ENCODE measurements at places on chromosomes 7 and 10.

DNA sequence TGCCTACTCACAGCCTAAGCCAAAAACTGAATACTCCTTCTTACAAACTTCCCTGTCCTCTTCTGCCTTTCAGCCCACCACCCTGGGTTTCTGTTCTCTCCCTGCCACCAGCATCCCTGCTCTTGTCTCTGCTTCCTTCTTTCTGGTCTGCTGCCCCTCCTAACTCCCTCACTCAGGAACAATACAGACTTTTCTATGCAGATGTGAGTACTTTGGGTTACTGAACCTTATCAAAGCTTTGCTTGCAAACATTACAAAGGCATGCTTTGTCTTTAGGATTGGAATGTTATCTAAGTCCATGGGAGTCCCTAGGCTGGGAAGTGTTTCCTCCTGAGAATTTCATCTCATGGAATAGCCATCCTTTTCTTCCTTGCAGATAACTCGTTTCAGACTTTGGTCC lies 28.9 kb downstream of the CNNM1 start:
- no peak for DNase-seq

- no peak for DNase-seq
These were observed 452 bp upstream of the RPP30 start for GRCh38 chr10:90871279-90871765.

DNA sequence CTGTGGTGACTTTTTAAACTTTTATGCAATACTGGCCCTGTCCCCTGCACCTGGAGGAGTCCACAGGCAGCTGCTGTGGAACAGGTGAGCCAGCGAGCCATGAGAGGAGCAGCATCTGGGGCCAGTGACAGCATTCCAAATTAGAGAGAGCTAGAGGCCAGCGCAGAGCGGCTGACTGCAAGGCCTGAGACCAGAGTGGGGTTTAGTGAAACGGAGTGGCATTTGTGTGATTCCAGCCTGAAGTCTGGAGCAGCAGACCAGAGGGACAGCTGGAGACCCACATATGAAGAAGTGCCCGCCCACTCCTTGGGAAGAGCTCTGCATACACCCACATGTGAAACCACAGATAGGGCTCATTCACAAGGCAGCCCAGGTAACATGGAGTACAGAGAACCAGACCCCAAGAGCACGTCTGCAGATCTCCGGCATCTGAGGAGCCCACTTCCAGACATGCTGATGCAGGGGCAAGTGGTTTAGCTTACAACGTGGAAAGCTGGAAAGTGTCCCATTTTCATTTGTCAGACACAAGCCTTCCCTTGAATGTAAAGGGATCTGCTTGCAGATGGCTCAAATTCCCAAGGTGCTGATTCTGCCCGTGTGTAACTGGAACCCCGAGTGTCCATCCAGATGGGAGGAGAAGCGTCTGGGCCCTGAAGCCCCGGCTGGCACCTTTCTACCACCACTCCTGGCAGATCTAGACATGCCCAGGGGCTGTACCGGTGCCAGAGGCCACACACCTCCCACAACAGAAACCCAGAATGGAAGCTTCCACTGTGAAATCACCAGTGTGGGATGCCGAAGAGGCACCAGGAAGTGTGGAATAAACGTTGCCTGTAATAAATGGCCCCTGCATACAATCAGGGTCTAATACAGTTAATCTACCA lies 256.0 kb upstream of the TCERG1L start:
- no peak for DNase-seq

- DNase-seq: no peak
These were observed 65.5 kb downstream of the CYP26A1 start for GRCh38 chr10:93139059-93139655.

DNA sequence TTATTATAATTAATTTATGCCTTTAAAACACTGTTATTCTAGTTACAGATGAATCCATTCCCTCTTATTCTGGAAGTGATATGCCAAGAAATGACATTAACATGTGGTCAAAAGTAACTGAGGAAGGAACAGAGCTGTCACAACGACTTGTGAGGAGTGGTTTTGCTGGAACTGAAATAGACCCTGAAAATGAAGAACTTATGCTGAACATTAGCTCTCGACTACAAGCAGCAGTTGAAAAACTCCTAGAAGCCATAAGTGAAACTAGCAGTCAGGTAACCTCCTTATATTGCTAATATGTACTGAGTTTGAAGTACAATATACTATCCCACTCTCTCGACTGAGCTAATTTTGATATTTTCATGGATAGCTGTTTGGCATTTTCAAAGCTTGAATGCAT lies 81.6 kb downstream of the CYP51A1 start:
- DNase-seq: no peak

- no peak for DNase-seq
These were observed 147.3 kb upstream of the PDE1C start for GRCh38 chr7:32217341-32218153.

DNA sequence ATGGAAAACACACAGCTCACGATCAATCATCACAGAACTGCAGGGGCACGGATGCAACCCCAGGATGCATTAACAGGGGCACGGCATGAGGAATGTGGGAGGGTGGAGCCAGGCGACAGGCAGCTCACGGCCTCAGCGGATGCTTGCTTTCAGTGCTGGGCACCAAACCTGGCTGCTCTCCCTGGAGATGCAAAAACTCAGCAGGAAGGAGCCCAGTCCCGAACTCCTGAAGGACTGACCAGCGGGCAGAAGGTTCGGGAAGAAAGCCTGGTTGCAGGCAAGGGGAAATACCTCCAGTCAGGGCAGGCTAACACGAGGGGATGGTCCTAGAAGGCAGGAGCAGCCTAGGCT lies 66.8 kb downstream of the CHST15 start:
- DNase-seq: no peak

- no peak for DNase-seq
These were observed 27.7 kb upstream of the INSIG1 start for GRCh38 chr7:155269766-155270585.

DNA sequence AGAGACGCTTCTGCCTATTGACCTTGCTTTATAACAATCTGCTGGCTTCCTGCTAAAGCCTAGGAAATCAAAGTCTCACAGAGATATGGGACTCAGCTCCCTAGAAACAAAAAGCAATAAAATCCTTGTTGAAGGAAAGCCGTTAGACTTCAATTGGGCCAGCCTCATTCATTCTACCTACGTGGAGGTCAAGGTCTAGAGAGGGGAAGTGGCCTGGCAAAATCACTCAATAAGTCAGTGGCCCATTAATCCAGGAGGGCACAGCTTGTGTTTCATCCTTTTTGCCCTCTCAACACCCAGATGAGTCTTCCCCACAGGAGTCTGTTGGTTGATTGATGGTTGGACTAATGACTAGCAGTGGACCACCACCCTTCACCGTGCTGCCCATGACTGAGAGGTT lies 40.5 kb upstream of the ACSL5 start:
- DNase-seq: no peak

DNA sequence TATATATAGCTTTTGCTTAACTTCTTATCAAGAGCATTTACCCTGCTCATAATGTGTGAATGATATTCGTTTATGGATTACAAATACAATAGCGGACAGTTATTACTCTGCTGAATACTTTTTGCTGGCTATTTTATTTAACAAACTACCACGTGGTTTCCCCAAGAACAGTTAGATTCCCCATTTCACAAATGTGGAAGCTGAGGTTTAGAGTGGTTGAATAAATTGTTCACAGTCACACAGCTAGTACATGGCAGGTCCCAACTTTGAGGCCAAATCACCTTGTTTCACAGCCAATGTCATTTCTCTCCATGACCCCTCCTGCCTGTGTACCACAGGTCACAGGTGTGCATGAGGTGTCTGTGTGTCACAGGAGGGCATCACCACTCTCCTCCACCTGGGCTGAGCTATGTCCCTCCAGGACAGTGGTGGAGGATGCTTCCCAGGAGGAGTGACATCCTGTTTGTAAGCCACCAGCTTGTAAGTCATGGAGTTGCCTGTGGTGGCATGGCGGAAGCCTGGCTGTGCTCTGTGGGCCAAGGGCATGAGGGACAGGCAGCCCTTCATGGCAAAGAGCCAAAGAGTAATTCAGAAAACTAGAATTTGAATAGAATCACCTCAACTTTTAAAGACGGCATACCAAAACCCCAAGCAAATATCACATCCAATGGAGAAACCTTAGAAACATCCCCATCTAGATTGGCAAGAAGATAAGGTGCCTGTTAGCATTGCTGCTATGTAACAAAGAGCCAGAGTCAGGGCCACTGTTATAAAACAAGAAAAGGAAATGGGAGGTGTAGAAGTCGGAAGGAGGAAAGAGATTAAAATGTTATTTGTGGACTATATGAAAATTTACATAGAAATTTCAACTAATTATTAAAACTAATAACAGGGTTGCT lies 51.9 kb downstream of the AOC1 start:
- DNase-seq: no peak

- no peak for DNase-seq
These were observed 496.9 kb upstream of the MBL2 start for GRCh38 chr10:53269482-53269881.

GRCh38 chr7:106450716-106451115 lies 165.9 kb upstream of the NAMPT start:
- no peak for DNase-seq

GRCh38 chr10:121420006-121420405 lies 178.2 kb downstream of the FGFR2 start:
- no peak for DNase-seq

DNA sequence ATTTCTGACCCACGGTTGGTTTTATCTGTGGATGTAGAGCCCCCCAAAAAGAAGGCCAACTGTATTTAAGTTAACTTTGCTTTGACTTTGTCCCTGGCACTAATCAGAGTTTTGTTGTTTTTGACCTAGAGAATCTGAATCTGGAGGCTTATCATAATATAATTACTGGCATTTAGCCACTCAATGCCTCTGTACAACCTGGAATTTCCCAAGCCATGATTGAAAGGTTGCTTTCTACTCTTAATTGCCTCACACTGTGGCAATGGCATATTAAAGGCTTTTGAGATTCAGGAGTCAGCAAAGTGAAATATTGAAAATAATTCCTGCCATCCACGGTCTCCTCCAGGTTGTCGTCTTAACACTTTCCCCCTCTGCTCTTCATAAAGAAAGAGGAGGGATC lies 205.2 kb upstream of the GHITM start:
- DNase-seq: no peak

- no peak for DNase-seq
These were observed 63.3 kb upstream of the GHITM start for GRCh38 chr10:84076047-84076388.

GRCh38 chr10:35216303-35216905 lies 89.8 kb downstream of the CREM start:
- no peak for DNase-seq

- DNase-seq: no peak
These were observed 12.2 kb downstream of the VSIR start for GRCh38 chr10:71761105-71761511.

DNA sequence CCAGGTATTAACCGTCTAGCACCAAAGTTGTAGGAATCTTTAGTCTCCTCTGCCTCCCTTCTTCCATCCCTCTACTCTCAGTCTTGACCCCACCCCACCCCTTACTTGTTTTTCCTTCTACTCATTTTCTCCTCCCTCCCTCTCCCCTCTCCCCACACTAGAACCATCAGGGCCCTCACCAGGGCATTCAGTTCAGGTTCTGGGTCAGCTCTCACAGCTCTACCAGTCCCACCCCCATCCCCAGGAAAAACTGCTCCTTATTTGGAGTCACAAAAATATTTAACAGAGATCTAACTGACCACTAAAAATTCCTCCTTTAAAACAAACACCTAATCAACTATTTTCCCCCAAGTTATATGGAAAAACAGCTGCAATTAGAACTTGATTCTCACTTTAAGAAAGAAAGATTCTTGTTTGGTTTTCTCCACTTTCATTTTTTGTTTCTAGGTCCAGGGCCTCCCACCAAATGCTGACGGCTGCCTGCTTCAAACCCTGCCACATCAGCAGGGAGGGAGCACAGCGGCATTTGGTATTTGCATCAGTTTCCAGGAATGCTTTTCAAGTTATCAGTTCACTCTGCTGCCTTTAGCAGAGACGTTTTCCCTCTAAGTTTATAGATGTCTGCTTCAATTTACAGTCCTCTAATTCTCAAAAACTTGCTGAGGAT lies 2.8 kb upstream of the COL1A2 start:
- DNase-seq: no peak

GRCh38 chr10:125368146-125368545 lies 207.8 kb upstream of the CTBP2 start:
- DNase-seq: no peak

- DNase-seq: no peak
These were observed 17.6 kb downstream of the ASB13 start for GRCh38 chr10:5648494-5649457.

DNA sequence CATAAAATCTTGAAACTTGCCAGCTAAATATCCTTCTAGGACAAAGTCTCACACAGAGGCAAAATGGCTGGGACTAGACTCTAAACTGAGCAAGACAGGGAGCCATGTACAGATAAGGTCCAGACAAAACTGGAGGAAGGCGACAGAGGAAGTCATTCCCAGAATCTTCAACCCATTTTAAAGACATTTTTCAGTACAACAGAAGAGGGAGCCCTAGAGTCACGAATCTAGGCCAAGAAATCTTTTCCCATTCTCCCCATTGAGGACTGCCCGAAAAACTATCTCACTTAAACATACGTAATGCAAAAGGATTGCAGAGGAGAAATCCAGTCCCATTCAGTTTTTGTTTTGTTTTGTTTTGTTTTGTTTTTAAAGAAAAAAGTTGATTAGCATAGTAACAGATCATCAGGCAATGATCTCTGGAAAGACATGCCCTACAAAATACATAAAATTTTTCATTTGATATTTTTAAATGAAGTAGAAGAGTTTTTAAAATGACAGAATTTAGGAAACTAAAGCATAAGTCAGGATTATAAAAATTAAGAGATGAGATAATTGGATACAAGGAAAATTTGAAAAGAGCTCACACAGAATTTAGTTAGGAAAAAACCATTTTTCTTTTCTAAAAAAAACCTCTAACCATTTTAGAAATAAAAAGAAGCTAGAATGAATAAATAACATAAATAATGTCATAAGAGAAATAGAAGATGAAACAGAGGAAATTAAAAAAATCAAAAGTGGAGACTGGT lies 16.9 kb upstream of the PRF1 start:
- DNase-seq: no peak

DNA sequence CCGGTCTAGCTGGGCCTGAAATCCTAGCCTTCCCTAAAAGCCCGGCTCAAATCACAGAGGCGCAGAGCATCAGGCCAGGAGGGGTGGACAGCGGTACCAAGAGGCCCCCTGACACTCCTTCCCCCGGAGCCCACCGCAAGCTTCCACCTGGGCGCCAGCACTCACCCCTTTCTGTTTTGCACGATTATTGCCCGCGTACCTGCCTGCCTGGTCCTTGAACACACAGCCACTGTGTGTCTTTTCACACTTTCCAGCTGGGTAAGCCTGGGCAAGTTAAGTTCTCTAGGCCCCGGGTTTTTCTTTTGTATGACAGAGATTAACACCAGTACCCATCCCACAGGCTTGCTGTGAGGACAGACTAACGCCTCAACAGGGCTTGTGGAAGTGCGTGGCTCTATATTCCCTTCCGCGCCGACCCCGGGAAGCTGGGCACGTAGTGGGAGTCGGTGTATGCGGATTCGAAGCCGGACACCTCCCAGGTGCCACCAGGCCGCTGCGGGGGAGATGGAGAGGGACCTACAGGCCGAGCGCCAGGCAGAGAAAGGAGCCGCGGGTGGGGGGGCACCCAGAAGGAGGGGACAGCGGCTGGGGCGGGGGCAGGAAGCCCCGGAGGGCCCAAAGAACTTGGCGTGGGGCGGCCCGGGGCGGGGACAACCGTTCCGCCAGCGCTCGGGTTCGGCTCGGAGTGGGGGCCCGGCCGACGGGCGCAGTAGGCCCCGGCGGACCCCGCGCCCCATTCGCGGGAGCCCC lies 792 bp downstream of the ZNF746 start:
- DNase-seq: no peak

- DNase-seq: no peak
These were observed 160.3 kb upstream of the KLF14 start for GRCh38 chr7:130894146-130894908.

- DNase-seq: no peak
These were observed 513 bp downstream of the ODAD2 start for GRCh38 chr10:27998178-27998953.

All from GM12892 (cell line).